Naive B cell (primary cell): ENCODE measurements at places on chromosomes 2 and 18.

DNA sequence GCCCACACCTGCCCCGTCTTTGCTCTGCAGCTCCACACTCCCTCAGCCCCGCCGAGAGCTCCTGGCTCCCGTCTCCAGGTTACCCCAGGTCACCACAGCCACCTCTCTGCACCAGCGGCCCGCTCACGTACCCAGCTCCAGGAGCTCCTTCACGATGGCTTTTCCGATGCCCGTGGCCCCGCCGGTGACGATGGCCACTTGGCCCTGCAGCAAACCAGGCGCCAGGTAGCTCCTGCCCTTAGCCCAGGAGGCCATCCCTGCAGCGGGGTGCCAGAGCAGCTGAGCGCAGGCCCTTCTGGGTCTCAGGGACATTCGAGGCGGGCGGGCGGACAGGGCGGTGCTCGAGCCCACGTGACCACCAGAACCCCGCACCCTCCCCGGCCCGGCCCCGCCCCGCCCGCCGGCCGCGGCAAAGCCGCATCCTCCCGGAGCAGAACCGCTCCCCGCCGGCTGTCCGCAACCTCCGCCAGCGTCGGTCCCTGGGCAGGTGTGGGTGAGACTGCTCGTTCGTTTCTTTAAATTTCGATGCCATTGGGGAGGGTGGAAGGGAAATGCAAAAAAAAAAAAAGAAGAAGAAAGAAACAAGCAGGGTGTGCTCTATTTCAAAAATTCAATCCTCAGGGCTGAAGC lies at the start of the genes PECR and TMEM169:
PECR (minus strand) TSS at position 323 of the 630 bp plus-strand sequence; CDS start at position 255, 68 bp downstream.
TMEM169 (plus strand) TSS at position 433 of the 630 bp plus-strand sequence. CDS start 14,045 bp downstream, outside the sequence.
- DNase-seq = peak; percentile 63

GRCh38 chr2:210440206-210440605 lies 36.4 kb downstream of the LANCL1 start:
- no peak for DNase-seq

- DNase-seq = no peak
Observed at GRCh38 chr2:109722026-109722425, 72.1 kb upstream of the RGPD5 start.

DNA sequence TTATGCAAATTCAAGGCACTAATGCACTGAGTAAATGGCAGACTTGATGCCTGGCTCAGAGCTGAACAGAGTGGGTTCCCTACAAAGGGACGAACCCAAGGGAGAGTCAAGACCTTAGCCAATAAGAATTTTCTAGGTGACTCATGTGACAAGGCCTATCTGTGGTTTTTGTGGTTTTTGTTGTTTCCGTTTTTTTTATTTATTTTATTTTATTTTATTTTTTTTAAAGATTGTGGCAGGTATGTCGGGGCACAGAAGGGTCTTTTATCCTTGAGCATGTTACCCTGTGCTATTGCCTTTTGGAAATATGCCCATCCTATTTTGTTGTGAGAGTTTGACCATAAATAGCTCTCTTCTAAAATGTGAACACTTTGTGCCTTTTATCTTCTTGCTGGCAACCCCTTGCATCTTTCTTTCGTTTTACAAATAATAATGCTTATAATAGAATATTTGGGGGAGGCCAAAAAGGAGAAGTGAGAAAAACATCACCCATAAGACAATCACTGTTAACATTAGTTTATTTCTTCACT lies 113.4 kb upstream of the AQP4 start:
- DNase-seq = no peak

DNA sequence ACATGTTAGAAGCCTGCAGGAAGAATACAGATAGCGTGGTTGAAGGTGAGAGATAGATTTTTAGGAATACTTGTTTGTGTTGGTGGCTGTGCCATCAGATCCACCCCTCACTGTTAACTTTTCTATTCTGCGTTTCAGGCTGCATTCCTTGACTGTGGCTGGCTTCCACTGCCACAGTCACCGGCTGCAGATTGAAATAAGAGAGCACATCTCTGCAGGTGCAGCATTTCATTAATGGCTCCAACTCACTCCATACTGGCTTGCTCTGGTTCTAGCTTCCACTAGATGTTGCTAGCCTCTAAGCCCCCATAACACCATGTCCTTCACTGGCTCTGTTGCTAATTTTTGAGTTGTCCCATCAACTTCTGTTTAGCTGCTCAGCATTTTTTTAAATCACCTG lies 286.5 kb downstream of the CPS1 start:
- no peak for DNase-seq

- DNase-seq = no peak
Observed at GRCh38 chr2:55906993-55907392, 16.6 kb downstream of the EFEMP1 start.

- DNase-seq = no peak
Observed at GRCh38 chr2:10560626-10561025, 112.5 kb upstream of the ODC1 start.

- DNase-seq = no peak
Observed at GRCh38 chr2:11092701-11093335, 62.4 kb upstream of the SLC66A3 start.

GRCh38 chr2:52312486-52312885 lies 1280.6 kb upstream of the NRXN1 start:
- DNase-seq = no peak

GRCh38 chr2:104786821-104787220 lies 67.1 kb upstream of the POU3F3 start:
- DNase-seq = no peak
